ENCODE measurements at places on chromosomes 2 and 18.

GRCh38 chr2:216535454-216535995 is 36.9 kb downstream of the RPL37A start:
- no peaks in the 10 kb centered on the region for H3K36me3 ChIP-seq
- no peak for DNase-seq
- peak overlapping the region; percentile 5 for H3K27ac ChIP-seq
- no peaks in the 10 kb centered on the region for H3K27me3 ChIP-seq
- no peaks in the 10 kb centered on the region for H3K4me1 ChIP-seq

GRCh38 chr2:58448065-58448507 is 207.0 kb upstream of the FANCL start:
- no peaks in the 10 kb centered on the region for H3K4me1 ChIP-seq
- no peak overlapping the region for H3K27ac ChIP-seq
- no peak overlapping the region for H3K4me3 ChIP-seq

- H3K4me1 ChIP-seq: no peaks in the 10 kb centered on the region
These were observed 41.3 kb downstream of the RTP5 start for GRCh38 chr2:241910604-241911520.

DNA sequence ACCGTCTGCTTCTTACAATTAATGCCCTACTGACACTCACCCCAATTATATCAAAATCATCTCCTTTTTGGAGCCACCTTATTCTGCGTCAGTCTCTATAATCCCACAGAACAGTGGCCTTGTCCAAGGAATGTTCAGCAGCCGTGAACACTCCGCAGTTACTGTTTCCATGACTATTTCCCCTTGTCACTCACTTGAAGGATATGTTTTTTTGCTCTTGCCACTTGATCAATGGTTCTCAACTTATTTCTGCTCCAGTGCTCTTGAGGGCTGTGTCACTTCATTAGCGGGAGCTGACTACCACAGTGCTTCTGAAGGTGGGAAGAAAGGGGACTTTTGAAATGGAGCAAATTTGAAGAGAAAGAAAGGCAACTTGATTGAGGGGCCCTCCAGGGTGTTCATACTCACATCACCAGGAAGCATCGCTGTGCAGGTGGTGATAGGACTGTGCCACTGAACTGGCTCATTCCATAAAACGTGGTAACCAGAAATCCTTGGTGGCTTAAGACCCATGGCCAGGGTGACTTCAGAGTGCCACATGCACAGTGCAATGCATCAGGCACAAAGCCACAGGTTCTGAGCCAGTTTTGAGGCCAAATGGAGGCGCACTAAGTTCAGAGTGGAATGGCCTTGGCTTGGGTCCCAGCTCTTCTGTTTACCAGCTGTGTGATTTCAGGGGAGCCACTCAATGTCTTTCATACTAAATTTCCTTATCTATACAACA is 320.6 kb upstream of the RAB12 start:
- no peaks in the 10 kb centered on the region for H3K36me3 ChIP-seq
- H3K4me3 ChIP-seq: no peak overlapping the region
- DNase-seq: no peak
- no peaks in the 10 kb centered on the region for H3K4me1 ChIP-seq
- H3K27me3 ChIP-seq: no peaks in the 10 kb centered on the region
- H3K27ac ChIP-seq: no peak overlapping the region

GRCh38 chr2:119126650-119127049 is 31.9 kb downstream of the C1QL2 start:
- H3K4me1 ChIP-seq: no peaks in the 10 kb centered on the region
- no peaks in the 10 kb centered on the region for H3K36me3 ChIP-seq
- no peak overlapping the region for H3K27ac ChIP-seq

GRCh38 chr2:14235667-14236066 is 396.9 kb upstream of the LRATD1 start:
- no peaks in the 10 kb centered on the region for H3K4me1 ChIP-seq
- H3K36me3 ChIP-seq: no peaks in the 10 kb centered on the region
- no peak overlapping the region for H3K27ac ChIP-seq
- no peak for DNase-seq
- no peak overlapping the region for H3K4me3 ChIP-seq

GRCh38 chr2:168039881-168040280 is 207.5 kb downstream of the STK39 start:
- DNase-seq: no peak
- no peak overlapping the region for H3K4me3 ChIP-seq
- H3K36me3 ChIP-seq: no peaks in the 10 kb centered on the region
- H3K4me1 ChIP-seq: no peaks in the 10 kb centered on the region

GRCh38 chr2:145961846-145962245 is 1441.9 kb upstream of the ZEB2 start:
- no peak overlapping the region for H3K27ac ChIP-seq
- no peaks in the 10 kb centered on the region for H3K4me1 ChIP-seq
- no peaks in the 10 kb centered on the region for H3K36me3 ChIP-seq
- H3K27me3 ChIP-seq: no peaks in the 10 kb centered on the region
- H3K4me3 ChIP-seq: no peak overlapping the region
- no peak for DNase-seq

DNA sequence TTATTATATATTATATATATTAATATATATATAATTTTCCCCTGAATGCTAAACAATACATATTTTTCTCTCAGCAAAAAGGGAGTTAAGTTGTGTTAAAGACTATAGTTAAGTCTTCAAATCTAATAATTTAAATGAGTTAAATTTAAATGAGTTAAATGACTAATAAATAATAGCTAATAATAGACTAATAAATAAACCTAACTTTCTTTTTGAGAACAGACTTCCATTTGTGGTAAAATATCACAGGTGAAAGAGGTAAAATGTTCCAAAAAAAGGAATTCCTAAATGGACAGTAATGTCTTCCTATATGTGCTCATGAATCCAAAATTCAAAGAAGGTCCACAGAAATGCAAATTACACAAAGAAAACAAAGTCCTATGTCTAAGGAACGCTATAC is 74.6 kb downstream of the SLC25A12 start:
- H3K27ac ChIP-seq: no peak overlapping the region
- no peaks in the 10 kb centered on the region for H3K27me3 ChIP-seq
- no peaks in the 10 kb centered on the region for H3K4me1 ChIP-seq
- H3K36me3 ChIP-seq: no peaks in the 10 kb centered on the region
- H3K4me3 ChIP-seq: no peak overlapping the region

GRCh38 chr2:105364436-105365139 is 27.2 kb downstream of the C2orf49 start:
- H3K27ac ChIP-seq: no peak overlapping the region
- no peak overlapping the region for H3K4me3 ChIP-seq
- H3K36me3 ChIP-seq: no peaks in the 10 kb centered on the region
- DNase-seq: no peak
- H3K4me1 ChIP-seq: no peaks in the 10 kb centered on the region

- no peaks in the 10 kb centered on the region for H3K27me3 ChIP-seq
- peaks cover 8% of the 10 kb centered on the region for H3K4me1 ChIP-seq
These were observed 102.2 kb downstream of the ALPK2 start for GRCh38 chr18:58526425-58527284.

DNA sequence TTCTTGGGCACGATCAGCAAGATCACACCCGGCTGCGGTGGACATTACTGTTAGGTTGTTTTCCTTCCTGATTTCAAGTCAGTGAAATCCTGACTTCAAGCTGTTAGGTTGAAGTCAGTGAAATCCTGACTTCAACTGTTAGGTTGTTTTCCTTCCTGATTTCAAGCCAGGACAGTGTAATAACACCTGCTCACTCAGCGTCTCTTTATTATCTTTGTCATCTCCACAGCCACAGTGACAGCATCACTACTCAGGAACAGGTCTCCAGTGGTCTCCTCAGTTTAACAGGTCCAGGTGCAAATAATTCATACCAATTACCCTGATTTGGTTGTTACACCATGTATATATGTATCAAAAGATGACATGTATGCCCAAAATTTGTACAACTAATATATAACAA is 208.1 kb upstream of the REG3G start:
- DNase-seq: no peak
- no peak overlapping the region for H3K4me3 ChIP-seq
- no peak overlapping the region for H3K27ac ChIP-seq
- H3K36me3 ChIP-seq: no peaks in the 10 kb centered on the region
- H3K27me3 ChIP-seq: no peaks in the 10 kb centered on the region

- no peak for DNase-seq
- no peaks in the 10 kb centered on the region for H3K36me3 ChIP-seq
- H3K27me3 ChIP-seq: no peaks in the 10 kb centered on the region
These were observed 34.5 kb downstream of the NYAP2 start for GRCh38 chr2:225434014-225434413.

DNA sequence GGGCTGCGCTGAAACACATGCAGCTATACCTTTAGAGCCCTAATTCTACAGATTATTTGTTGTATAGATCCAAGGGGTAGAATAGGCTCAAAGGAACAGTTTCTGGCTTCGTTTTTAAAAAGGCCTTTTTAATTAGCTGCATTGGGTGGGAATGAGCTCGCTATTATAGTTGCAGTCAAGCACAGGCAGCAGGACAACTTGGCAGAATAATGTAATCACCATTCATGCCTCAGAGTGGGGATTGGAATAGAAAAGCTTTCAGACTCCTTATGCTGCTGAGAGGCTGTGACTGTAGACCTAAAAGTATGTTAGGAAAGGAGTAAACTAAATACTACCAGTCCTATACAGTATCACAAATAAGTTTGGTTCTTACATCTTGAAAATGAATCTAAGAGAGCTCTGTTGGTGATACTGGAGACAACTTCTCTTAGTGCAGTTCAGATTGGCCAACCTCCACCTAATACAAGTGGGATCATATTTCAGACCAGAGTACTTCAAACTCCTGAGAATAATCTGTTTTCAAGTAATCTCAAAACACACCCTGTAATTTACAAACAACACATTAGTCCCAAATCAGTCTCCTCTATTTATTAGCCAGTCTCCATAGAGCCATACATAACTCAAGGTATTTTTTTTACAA is 121.4 kb downstream of the ANTXR1 start:
- no peaks in the 10 kb centered on the region for H3K36me3 ChIP-seq
- no peaks in the 10 kb centered on the region for H3K27me3 ChIP-seq
- no peak for DNase-seq
- no peaks in the 10 kb centered on the region for H3K4me1 ChIP-seq
- no peak overlapping the region for H3K4me3 ChIP-seq
- H3K27ac ChIP-seq: no peak overlapping the region

DNA sequence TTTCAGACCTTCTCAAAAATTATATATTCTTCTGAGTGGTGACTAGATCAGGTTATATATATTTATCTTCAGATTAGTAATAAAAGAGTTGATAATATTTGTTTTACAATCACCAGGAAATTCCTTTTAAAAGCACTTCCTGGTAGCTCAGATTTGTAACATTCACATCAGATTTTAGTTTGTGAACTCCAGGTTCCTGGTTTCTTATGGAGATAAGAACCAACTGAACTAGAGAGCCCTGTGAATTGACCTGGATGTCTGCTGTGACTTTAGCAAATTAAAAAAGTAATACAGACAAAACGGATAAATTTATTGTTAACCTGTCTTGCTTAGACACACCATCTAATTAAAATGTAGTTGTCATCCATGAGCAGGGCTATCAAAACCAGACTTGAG is 868.7 kb downstream of the BCL11A start:
- H3K36me3 ChIP-seq: no peaks in the 10 kb centered on the region
- H3K4me1 ChIP-seq: no peaks in the 10 kb centered on the region
- H3K27me3 ChIP-seq: no peaks in the 10 kb centered on the region
- DNase-seq: no peak
- no peak overlapping the region for H3K27ac ChIP-seq

GRCh38 chr18:43159086-43159770 is 43.7 kb upstream of the RIT2 start:
- no peak overlapping the region for H3K27ac ChIP-seq
- no peaks in the 10 kb centered on the region for H3K4me1 ChIP-seq
- no peak overlapping the region for H3K4me3 ChIP-seq

DNA sequence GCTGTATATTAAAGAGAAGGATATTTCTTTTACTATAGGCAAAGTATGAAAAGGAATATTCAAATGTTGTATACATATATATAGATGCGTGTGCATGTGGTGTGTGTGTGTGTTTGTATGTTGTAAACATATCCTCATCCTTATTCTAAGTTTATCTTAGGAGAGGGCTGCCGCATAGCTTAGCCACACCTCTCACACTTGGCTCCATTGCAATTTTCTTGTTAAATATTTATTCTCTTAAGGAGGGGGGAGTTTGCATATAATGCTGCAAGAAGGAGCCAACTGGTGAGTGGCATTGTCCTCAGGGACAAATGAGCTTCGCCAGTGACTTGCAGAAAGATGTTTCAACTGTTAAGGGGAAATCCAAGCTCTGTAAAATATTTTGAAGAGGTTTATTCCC is 360.1 kb upstream of the RND3 start:
- DNase-seq: no peak
- no peaks in the 10 kb centered on the region for H3K36me3 ChIP-seq
- no peaks in the 10 kb centered on the region for H3K4me1 ChIP-seq

- H3K4me3 ChIP-seq: no peak overlapping the region
- no peak overlapping the region for H3K27ac ChIP-seq
- no peaks in the 10 kb centered on the region for H3K27me3 ChIP-seq
- no peaks in the 10 kb centered on the region for H3K36me3 ChIP-seq
- DNase-seq: no peak
These were observed 50.8 kb downstream of the ACYP2 start for GRCh38 chr2:54166121-54166773.
